ENCODE measurements at places on chromosomes 7 and 10.

- no peak for DNase-seq
Measured at GRCh38 chr10:94046098-94046497, 52.4 kb downstream of the PLCE1 start.

DNA sequence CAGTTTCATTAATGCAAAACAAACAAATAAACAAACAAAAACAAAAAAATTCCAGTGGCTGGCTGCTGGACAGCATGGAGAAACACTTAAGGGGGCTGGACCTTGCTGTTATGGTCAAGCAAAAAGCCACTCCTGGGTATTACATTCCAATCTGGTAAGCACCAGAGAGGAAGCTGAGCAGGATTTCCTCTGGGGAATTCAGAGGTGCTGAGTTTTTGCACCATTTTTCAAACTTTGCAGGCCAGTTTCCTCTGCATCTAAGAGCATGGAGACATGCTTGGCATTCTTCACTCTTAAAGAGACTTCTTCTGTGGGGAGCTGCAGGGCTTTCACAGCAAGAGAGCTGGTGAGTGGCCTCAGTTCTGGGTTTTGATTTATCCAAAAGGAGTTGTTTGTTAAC lies 84.5 kb downstream of the FZD1 start:
- no peak for DNase-seq

GRCh38 chr10:15735763-15736162 lies 16.0 kb upstream of the ITGA8 start:
- DNase-seq = no peak

- no peak for DNase-seq
Measured at GRCh38 chr7:141001122-141001521, 13.6 kb downstream of the MRPS33 start.

GRCh38 chr7:140680886-140681285 lies 8.1 kb downstream of the ADCK2 start:
- no peak for DNase-seq

GRCh38 chr7:48438206-48438605 lies 266.9 kb downstream of the ABCA13 start:
- DNase-seq = no peak

DNA sequence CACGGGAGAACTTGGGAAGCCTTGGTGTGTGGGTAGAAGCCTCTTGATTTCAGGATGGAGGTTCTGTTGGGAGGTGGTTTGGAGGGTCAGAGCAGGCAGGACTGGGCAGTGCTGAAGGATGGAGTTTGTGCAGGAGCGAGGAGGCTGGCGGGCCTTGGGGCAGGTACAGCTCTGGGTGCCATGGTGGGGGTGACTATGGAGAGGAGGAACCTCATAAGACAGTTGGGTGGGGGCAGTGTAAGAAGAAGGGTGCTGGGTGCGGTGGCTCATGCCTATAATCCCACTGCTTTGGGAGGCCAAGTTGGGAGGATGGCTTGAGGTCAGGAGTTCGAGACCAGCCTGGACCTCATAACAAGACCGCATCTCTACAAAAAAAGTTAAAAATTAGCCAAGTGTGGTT lies 54.7 kb upstream of the GTF2IRD1 start:
- DNase-seq = no peak

GRCh38 chr10:28777911-28778310 lies 100.6 kb downstream of the BAMBI start:
- DNase-seq = no peak

DNA sequence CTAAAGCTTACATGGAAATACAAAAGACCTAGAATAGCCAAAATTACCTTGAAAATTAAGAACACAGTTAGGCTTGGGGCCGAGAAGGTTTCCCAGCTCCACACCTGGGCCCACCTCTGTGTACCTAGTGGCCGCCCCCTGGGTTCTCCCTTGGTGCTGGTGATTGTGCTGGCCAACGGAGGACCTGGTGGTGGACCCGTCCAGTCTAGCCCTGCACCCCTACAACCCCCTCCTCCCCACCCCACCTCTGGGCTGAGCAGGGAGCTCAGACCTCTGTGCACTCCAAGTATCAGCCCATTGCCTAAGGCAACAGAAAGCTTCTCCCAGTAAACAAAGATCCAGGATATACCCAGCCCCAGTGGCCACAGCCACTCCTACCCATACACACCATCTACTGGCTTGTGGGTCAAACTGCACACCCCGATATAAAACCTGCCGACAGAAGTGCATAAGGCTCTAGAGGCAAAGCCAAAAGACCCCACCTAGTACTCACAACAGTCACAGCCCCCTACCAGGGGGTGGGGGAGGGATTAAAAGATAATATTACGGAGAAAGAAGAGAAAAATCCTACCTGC lies 105.0 kb upstream of the DIP2C start:
- DNase-seq = no peak

DNA sequence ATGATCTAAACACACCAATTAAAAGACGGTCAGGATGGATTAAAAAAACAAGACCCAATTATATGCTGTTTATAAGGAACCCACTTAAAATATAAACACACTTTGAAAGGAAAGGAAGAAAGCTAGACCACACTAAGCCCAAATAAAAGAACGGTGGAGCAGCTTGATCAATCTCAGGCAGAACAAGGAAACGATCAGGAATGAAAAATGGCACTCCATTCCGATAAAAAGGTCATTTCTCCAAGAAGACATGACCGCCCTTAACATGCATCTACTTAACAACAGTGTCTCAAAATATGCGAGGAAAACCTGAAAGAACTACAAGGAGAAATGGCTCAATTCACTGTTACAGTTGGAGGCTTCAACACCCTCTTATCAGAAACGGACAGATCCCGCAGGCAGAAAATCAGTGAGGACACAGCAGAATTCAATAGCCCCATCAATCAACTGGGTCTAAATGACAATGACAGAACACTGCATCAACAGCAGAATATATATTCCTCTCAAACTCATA lies 210.0 kb downstream of the MAD1L1 start:
- no peak for DNase-seq

GRCh38 chr10:67784474-67784873 lies 53.5 kb downstream of the DNAJC12 start:
- no peak for DNase-seq

GRCh38 chr7:146331369-146331768 lies 214.8 kb downstream of the CNTNAP2 start:
- DNase-seq = no peak

DNA sequence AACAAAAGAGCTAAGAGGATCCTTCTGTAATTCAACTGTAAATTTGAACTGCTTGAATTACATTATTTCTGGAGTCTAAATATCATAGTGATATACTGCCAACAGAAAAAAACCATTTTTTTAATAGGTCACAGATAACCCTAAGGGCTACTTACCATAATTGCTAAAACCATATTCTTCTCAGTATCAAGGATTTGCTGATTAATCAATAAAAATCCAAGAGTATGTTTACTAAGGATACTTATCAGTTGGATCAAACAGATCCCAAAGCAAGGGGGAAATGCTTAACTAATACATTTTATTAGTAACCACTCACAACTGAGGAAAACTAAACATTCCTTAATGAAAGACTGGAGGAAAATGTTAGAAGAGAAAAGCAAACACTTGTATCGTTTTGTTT lies 166.0 kb downstream of the PIP4K2A start:
- DNase-seq = no peak

GRCh38 chr10:6558759-6559461 lies 21.2 kb downstream of the PRKCQ start:
- DNase-seq = no peak

DNA sequence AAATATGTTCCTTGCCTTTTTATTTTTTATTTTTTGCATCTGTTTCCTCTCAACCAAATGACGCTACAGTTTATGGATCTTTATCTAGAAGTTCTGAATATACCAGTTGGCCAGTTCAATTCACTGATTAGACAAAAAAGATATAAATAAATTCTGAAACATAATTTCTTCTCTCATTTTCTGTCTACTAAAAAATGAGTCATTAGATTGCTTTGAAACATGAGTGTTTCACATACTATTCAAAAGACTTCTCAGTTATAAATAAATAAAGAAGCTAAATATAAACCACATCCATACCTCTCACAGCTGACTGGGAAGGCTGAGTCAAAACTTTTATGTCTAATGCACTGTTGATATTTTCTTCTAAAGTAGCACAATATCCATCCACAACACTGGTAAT lies 97.6 kb upstream of the GPR22 start:
- no peak for DNase-seq

DNA sequence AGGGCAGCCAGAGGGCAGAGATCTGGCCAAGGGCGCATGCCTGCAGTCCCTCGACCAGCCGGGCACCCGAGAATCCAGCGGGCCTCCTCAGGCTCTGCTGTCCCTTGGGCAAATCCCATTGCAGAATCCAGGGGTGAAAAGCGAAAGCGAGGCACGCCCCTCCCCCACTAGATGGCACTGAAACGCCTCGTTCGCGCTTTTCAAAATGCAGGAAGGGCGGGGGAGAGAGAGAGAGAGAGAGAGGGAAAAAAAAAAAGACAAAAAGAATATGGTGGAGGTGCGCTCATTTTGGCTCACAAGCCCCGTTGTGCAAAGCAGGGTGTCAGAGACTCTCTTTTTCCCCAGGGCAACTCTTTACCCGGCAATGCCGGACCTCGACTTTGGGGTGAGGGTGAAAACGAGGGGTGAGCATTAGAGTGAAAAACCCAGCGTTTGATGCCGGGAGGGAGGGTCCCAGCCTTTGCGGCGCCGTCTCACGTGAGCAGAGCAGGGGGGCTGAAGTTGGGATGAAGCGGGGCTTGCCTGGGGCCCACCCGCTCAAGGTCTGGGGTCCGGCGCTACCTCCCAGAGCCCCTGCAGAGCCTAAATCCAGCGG lies 2.5 kb upstream of the TMEM178B start:
- DNase-seq = no peak

DNA sequence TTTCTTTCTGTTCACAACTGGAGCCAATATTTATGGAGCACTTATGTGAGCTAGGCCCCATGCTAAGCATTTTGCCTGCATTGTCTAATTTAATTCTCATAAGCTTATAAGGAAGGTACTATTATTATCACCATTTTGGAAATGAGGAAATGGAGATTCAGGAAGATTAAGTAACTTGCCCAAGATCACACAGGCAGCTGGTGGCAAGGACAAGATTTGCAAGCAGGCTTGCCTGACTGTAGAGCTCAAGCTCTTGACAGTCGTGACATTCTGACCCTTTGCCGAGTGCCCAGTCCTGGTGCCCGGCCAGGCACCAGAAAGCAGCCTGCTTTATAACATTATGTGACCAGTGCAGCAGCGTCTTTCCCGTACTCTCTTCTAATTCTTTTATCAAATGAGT lies 38.2 kb downstream of the WNT2 start:
- DNase-seq = no peak

DNA sequence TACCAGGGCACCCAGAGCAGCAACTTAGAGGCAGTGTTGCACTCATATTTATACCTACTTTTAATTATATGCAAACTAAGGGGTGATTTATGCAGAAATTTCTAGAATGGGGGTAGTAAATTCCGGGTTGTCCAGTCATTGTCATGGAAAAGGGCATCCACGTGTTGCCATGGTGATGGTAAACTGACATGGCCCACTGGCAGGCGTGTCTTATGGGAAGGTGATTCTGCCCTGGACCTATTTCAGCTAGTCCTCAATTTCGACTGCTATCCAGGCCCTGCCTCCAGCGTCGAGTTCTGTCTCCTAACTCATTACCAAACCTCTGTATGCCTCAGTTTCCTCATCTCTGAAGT lies 12.8 kb downstream of the SNX8 start:
- no peak for DNase-seq

- no peak for DNase-seq
Measured at GRCh38 chr7:98119256-98119918, 12.7 kb downstream of the LMTK2 start.

DNA sequence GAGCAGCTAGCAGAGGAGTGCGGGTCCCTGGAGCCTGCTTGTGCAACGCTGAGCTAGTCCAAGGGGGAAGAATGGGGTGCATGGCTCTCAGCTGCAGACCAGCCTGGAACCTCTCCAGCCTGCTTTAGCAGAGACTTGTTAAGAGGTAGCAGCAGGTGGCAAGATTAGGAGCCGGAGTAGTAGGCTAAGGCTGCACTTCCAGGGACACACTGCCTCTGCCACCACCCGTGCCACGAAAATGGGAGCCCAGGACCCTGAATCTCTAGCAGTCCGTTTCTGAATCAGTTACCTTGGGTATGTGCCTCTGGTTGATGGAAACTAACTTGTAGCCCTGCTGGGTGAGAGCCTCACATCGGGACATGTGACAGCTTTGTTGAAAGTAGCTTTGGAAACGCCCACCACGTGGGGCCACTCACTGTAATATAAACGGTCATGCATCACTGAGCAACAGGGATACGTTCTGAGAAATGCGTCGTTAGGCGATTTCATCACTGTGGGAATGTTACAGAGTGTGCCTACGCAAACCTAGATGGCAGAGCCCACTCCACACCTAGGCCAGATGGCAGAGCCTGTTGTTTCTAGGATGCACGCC lies 25.9 kb downstream of the HTRA1 start:
- DNase-seq = no peak

DNA sequence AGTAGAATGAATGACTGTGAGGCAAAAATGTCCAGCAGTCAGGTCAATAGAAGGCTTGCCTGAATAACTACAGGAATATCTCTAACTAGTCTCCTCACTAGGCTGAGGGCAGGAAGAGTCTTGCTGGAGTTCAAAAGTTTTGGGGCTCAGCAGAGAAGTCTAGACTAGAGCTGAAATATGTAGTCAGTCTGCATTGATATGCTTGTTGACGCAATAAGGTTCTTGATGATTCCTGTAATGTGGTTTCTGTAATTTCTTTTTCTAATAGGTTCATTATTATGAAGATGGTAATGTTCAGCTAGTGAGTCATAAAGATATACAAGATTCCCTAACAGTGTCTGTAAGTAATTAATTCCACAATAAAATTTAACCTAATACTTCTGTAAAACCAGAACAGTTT lies 41.5 kb upstream of the ST7 start:
- no peak for DNase-seq

DNA sequence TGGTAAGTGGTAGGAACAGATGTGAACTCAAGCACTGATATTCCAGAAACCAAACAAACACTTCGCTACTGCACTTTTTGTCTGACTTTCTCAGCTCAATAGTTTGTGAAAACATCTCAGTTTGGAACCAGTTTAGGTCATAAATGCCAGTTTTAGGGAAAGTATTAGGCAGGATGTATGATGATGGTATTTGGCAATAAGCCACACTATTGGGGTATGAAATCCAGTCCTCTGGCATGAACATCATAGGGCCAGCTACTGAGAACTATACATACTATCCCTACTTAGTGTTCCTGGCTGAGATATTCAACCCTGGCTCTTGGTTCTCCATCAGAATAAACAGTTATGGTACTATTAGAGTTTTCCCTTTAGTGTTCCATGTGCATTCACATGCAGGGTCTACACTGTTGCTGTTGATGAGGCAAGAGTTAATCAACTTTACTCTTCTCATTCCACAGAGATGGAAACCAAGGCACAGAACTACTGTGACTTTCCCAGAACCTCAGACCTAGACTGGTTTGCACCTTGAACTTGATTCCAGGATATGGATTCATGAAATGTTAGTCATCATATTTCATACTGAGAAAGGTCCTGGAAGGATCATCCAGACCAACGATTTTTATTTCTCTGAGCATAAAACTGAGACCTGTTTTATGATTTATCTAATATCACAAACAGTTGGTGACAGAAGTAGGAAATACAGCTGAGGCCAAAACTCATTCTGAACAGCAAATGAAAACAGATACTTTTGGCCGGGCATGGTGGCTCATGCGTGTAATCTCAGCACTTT lies 20.0 kb upstream of the IFIT2 start:
- no peak for DNase-seq

GRCh38 chr7:153432063-153432462 lies 620.1 kb upstream of the DPP6 start:
- no peak for DNase-seq

- no peak for DNase-seq
Measured at GRCh38 chr10:5710859-5711258, 26.2 kb downstream of the TASOR2 start.

All from esophagus squamous epithelium (tissue), 5 donors.